ENCODE measurements at places on chromosomes 5 and 9.

GRCh38 chr9:8800196-8800595 is 1000.6 kb upstream of the DMAC1 start:
- no peak for DNase-seq

- DNase-seq, result no peak
Observed at GRCh38 chr5:114308508-114308907, 53.4 kb upstream of the KCNN2 start.

- DNase-seq, result no peak
Observed at GRCh38 chr5:100623719-100624118, 88.5 kb downstream of the FAM174A start.

DNA sequence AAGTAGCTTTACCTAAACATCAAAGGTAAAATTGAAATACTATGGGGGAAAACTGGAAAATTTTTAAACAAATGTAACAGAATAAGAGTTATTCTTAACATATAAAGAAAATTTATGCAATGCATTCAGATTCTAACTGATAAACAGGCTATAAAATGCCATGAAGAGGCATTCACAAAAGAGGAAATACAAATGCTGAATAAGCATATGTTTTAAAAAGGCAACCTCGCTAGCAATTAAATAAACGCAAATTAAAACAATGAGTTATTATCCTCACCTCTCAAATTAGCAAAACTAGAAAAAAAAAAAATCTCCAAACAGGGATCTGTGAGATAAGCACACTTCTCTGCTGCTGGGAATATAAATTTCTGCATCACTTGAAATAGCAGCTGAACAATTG is 63.2 kb upstream of the BRINP1 start:
- DNase-seq, result no peak

- no peak for DNase-seq
Observed at GRCh38 chr9:125145425-125145824, 2.1 kb upstream of the SCAI start.

GRCh38 chr9:92100237-92100911 is 14.8 kb downstream of the SPTLC1 start:
- no peak for DNase-seq

DNA sequence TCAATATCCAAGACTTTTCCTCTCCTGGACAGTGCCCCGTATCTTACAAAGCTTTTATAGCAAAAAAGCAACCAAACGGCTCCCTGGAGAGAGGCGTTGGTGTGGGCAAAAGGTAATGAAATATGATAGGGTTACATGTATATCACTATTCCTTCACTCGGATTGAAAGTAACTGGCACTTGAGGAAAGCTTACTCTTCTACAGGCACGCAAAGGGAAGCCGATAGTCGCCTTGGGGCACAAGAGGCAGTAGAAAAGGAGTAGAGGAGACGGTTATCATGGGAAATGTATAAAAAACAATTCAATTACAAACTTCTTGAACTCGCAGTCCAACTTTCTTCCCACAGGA is 1.1 kb downstream of the DIAPH1 start:
- DNase-seq, result no peak

- no peak for DNase-seq
Observed at GRCh38 chr5:120108586-120109248, 355.4 kb upstream of the PRR16 start.

DNA sequence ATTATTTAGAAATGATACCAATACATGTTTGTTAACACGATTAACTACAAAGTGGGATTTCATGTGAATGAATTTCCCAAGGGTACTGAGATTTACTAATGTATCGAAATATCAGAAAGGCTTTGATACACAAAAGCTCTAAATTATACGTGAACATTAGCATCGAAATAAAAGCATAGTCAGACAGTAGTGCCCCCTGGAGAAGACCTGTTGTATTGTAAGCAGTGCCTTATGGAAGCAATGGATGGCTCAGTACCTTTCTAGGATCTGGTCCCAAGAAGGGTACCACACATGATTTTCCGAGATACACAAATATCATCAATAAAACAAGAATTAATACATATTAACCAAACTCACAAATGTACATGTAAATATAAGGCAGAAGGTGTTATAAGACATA is 153.8 kb downstream of the CDH12 start:
- DNase-seq, result no peak

DNA sequence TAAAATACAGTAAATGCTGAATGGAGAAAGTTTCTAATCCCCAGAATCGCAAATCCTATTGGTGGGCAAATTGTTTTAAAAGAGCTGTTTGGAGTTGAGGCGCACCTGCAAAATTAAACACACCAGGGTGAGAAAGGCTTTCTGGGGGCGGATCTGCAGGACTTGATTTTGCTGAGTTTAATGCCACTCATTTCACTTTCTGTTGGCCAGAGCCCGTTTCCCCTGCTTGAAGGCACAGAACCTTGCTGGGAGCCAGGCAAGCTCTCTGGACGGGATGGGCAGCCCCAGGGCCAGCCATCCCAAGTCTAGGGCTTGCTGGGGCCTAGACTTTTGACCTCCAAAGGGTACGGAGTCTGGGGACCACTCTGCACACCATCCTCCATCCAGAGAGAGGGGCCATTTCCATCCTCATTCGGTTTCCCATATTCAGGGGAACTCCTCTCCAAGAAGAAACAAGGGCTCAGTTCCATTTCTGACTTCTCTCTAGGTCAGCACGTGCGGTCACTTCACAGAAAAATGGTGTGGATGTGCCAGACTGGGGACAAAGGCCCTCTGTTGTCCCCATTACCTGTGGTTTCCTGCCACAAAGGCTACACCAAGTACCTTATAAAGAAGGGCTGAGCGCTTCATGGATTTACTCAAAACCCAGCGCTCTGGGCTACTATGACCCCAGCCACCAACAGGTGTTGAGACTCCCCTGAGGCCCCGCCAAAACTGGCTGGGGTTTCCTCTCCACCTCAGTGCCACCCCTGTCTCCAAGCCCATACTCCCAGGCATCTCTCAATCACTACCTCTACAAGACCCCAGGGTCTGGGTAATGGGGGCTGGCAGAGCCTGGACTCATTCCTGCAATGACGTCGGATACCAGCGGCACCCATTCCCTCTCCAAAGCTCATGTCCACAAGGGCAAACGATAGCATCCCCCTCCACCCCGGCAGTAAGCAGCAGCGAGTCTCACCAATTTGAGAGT is 170.0 kb downstream of the AUH start:
- DNase-seq, result no peak

DNA sequence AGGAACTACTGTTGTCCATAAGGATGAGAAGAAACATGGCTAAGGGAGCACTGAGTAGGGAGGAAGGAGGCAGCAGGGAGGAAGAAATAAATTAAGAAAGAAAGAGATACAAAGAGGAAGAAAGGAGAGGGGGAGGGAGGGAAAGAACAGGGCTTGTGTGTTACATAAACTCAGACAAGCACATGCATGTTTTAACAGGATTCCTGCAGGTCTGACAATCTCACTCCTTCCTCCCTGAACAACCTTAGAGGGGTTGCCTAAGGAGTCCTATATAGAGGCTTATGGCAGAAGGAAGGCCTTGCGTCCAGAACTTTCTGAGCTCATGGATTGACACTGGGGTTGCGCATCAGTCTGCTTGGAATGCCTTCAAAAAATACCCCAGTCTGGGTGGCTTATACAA is 4.2 kb upstream of the KCNIP1 start:
- DNase-seq, result no peak

DNA sequence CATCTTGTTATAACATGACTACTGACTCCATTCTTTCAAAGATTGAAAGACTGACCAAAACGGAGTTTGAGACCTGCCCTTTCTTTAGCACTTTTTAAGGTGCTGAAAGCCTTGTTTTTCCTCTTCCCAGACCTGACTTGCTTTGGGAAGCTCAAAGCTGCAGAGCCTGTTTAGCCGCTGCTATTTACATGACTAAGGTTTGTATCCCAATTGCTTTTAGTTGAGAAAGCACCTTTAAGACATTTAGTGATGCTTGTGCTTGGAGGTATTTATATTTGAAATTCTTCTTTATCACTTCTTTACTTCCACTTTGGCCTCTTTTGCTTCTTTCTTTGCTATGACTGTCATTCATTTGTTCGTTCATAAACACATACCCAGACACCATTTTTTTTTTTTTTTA is 182.6 kb upstream of the ELL2 start:
- DNase-seq, result no peak

- no peak for DNase-seq
Observed at GRCh38 chr5:53430618-53431252, 49.7 kb upstream of the FST start.

DNA sequence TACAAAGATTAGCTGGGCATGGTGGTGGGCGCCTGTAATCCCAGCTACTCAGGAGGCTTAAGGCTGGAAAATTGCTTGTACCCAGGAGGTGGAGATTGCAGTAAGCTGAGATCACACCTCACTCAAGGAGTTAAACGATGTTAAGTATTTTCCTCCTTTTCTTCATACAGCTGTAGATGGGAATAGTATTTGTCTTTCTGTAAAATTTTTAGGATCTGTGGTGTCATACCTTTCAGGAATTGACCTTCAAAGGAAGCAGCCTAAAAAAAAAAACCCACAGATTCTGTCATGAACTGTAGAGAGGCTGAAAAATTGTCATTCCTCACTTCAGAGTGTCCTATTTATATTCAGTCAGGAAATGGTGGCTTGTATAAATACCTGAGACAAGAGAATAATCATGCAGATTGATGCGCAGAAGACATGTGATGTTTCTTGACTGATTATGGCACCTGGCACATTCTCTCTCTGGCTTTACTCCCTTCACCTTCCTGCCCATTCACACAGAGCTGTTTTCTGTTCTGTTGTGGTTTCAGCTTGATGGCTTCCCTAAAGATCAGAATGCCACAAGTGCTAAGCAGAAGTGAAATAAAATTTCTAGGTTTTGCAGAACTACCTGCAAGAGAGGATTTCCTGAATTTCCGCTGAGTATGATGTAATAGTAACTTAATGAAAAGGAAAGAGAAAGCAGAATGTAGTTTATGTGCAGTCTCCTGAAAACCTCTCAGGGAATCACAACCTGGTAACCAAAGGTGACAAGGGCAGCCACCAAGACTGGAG is 3.8 kb downstream of the IFNA1 start:
- DNase-seq, result no peak

- no peak for DNase-seq
Observed at GRCh38 chr9:94787266-94787665, 60.8 kb downstream of the AOPEP start.

GRCh38 chr9:128043467-128043868 is 23.7 kb downstream of the NAIF1 start:
- DNase-seq, result no peak

DNA sequence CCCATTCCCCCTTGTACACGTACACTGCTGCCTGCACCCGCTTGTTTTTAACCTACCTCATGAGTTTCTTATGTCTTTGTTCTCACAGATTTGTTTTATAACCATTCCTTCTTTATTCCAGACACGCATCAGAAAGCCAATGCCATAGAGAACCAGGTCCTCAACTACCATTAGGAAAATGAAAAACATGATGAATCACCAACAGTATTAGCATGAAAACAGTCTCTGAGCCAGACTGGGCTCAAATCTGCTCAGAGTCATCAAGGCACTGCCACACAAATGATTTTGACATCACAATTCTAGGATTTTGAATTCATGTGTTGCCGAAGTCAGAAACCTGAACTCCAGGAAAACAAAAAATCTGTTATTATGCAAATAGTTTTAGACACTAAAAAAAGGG is 394.1 kb upstream of the GRIA1 start:
- DNase-seq, result no peak

GRCh38 chr5:59813761-59814536 is 79.6 kb downstream of the PDE4D start:
- no peak for DNase-seq

Measured in ascending aorta (tissue), 2 donors.